ENCODE measurements at places on chromosomes 13 and 19. TPM values are rescaled to one million over a fixed set of nuclear protein-coding genes. Genes with fewer than 3 reads are reported as not detected.

GRCh38 chr13:110017379-110017778 lies 231.0 kb upstream of the IRS2 start:
- no peak for DNase-seq

- no peak for DNase-seq
These were observed 477.3 kb downstream of the TSHZ3 start for GRCh38 chr19:30871979-30872378.

GRCh38 chr13:110509971-110510786 lies 51.3 kb downstream of the RAB20 start:
- DNase-seq: no peak

- no peak for DNase-seq
These were observed 92.2 kb downstream of the DCLK1 start for GRCh38 chr13:36038785-36039555.

GRCh38 chr19:32061315-32061714 lies 284.1 kb upstream of the ZNF507 start:
- no peak for DNase-seq

Gene PEG3
- 10.7 TPM for total RNA-seq

DNA sequence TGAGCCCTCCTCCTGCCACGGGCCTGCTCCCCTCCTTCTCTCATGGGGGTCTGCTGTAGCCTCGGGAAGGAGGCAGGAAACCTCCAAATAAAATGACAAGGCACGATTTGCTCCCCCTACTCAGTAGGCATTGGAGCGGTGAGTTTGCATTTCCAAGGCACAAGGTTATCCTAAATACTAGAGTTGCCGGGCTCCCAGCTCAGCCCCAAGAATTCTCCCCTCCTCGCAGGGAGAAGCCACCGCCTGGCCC lies 1.5 kb downstream of the CEBPA start:
- DNase-seq: no peak

GRCh38 chr19:31126236-31126635 lies 223.0 kb downstream of the TSHZ3 start:
- no peak for DNase-seq

- no peak for DNase-seq
These were observed 43.6 kb upstream of the CCNE1 start for GRCh38 chr19:29768166-29768565.

Gene ZNF253
- total RNA-seq: 8.2 TPM

Gene SELENOV
- total RNA-seq: not detected

- no peak for DNase-seq
These were observed 7.9 kb upstream of the DENND1C start for GRCh38 chr19:6489278-6490061.

DNA sequence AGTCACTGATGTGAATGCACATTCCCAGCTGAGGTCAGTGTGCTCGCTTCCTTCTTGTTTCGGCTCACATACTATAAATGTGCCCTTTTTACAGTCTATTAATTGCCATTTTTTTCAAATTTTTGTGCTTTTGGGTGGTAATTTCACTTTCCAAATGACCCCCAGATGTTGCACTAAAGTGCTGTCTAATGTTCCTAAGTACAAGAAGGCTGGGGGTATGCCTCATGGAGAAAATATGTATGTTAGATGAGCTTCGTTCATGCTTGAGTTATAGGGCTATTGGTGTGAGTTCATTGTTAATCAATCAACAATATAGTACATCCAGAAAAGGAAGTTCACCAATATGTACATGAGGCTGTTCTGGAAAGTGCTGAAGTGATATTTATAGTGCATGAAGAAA lies 84.7 kb downstream of the KL start:
- no peak for DNase-seq

Gene LGALS7B
- not detected for total RNA-seq

Gene ZNF575
- total RNA-seq: 1.1 TPM

Gene NFIX
- 117 TPM for total RNA-seq

Gene TNFSF9
- total RNA-seq: 0.71 TPM

- DNase-seq: peak; percentile 84
These were observed 121.8 kb downstream of the KCTD12 start for GRCh38 chr13:76764429-76764828.

Gene ZNF491
- total RNA-seq: 2.2 TPM

- peak; percentile 91 for DNase-seq
These were observed 12.1 kb upstream of the PSMD8 start for GRCh38 chr19:38362076-38362945.

Gene NLRP5
- total RNA-seq: not detected

GRCh38 chr19:55453511-55454260 lies 7.8 kb downstream of the ISOC2 start:
- no peak for DNase-seq

Gene ARRDC2
- total RNA-seq: 14.8 TPM

DNA sequence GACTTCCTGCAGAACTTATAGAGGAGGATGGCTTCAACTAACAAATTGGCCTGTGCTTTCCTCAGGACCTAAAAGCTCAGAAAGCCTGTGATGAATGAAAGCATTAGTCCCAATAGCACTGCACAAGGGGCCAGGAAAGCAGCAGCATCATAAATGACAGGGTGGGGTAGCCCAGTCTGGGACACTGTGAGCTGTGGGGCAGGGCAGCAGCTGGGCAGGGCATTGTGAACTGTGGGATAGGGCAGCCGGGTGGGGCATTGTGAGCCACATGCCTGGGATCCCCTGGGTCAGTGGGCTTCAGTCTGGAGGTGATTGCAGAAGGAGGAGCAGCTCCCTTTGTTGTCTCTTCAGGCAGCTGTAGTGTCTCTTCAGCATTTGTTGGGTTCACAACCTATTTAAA lies 1276.8 kb downstream of the UQCRFS1 start:
- DNase-seq: no peak

- peak; percentile 86 for DNase-seq
These were observed at the start of gene ZNF358 for GRCh38 chr19:7515645-7516151. Gene ZNF358 (plus strand): TSS chr19:7516103. CDS start chr19:7519243, 3,140 bp downstream.

DNA sequence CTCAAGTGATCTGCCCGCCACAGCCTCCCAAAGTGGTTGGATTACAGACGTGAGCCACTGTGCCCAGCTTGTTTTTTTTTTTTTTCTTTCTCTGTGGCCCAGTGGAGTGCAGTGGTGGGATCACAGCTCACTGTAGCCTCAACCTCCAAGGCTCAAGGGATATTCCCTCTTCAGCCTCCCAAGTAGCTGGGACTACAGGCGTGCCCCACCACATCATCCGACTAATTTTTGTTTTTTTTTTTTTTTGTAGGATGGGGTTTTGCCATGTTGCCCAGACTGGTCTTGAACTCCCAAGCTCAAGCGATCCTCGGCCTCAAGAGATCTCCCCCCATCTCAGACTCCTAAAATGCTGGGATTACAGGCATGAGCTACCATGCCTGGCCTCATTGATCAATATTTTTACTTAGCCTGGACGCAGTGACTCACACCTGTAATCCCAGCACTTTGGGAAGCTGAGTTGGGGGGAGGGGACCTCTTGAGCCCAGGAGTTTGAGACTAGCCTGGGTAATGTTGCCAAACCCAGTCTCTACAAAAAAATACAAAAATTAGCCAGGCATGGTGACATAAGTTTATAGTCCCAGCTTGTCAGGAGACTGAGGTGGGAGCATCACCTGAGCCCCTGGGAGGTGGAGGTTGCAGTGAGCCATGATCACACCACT lies 1.7 kb downstream of the SAE1 start:
- DNase-seq: no peak

DNA sequence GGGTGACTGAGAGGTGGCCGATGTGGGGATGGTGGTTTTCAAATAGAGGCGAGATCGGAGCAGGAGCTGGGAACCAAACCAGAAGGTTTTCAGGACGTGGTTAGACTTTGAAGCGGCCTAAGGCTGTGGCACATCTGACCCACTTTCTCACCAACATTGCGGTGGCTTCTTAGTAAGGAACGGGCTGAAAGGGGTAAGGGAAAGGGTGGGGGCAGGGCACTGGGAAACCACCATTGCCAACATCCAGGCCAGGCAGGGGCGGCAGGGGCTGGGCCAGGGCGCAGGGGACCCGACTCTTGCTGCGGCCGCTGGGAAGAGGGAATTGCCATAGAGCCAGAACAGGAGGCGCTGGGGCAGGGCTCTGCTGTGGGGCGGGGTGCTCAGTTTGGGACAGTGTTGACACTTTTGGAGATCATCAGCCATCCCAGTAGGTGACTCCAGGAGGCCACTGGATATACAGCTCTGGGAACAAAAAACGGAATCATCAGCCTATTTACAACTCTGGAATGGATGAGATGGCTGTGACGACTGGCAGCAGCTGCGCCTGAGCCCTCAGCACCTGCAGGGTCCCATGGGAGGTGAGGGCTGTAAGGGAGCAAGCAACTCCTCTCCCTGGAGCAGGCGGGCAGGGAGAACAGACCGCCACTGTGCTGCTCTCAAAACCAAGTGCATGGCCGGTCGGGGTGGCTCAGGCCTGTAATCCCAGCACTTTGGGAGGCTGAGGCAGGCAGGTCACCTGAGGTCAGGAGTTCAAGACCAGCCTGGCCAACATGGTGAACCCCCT lies 52.2 kb downstream of the IRS2 start:
- DNase-seq: no peak

DNA sequence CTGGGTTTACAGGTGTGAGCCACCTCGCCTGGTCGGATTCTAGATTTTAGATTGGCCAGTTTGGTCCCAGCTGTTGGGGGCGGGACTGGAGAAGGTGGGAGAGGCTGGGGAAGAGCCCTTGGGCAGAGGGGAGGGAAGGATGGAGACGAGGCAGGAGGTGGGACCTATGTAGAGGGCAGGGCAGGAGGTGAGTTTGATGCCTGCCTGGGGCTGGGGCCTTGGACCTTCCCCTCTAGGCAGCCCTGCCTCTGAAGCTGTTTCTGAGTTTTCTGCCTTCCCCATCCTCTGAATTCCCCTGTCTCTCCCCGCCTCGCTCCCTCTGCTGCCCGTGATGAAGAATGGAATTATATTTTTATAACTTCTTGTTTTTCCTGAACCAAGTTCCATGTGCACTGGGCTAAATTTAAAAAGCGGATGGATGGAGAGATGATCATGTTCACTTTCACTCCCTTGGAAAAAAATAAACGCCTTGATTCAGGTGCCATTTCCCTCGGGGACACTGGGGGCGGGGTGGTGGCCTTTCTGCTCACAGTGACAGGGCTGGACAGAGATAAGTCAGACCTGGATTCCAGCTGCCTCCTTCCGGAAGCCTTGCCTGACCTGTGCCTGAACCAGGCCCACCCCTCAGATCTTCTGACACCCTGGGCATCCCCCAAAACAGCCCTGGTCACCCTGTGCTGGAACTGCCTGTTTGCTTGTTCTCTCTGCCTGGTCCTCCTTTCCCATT lies 16.5 kb upstream of the TNFAIP8L1 start:
- DNase-seq: peak; percentile 12

Gene POGLUT2
- 4.3 TPM for total RNA-seq

GRCh38 chr19:12641456-12641855 lies 25.1 kb downstream of the MAN2B1 start:
- no peak for DNase-seq

Gene OVOL3
- total RNA-seq: not detected

DNA sequence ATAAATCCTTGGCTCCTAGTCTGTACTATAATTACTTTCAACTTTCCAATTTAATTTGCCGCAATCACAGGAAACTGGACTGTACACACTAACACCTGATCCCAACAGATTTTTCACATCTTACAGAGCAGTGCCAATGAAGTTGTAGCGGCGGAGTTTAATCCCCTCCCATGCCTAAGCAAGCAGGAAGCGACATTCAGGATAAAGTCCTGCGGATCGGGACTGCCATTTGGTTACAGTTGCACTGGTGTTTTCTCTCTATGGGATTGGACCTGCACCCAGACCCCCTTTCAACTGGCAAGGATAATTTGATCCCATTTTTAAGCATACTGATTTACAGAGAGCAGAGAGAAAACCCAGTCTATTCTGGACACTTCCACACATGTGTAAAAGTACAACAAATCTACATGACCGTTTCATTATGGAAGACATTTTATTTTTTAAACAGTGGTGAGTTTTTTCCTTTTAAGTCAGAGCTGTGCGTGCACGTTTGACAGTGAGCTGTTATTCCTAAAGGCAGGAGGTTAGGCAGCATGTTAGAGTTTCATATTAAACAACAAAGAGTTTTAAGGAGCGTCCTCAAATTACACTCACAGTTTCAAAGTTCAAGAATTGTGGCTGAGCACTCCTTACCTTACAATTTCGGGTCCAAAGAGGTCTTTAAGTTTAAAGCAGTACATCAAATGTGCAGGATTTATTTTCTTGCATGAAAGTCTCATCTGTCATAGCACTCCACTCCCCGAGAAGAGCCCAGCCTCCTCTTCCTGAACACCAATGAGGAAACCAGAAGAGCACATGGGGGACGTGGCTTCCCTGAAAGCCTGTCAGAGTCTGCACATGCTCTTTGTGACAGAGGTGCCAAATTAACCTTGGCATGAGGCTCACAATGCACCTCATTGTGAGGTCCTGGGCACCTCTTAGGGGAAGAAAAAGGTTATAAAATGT lies 141.6 kb upstream of the RFC3 start:
- DNase-seq: peak; percentile 68

- no peak for DNase-seq
These were observed 224.2 kb upstream of the MAB21L1 start for GRCh38 chr13:35700671-35701070.

GRCh38 chr13:113034451-113035212 lies 65.6 kb downstream of the MCF2L start:
- peak; percentile 58 for DNase-seq

Gene SCAF1
- total RNA-seq: 46.9 TPM

GRCh38 chr13:52195401-52195837 lies 36.0 kb upstream of the NEK3 start:
- DNase-seq: peak; percentile 91

DNA sequence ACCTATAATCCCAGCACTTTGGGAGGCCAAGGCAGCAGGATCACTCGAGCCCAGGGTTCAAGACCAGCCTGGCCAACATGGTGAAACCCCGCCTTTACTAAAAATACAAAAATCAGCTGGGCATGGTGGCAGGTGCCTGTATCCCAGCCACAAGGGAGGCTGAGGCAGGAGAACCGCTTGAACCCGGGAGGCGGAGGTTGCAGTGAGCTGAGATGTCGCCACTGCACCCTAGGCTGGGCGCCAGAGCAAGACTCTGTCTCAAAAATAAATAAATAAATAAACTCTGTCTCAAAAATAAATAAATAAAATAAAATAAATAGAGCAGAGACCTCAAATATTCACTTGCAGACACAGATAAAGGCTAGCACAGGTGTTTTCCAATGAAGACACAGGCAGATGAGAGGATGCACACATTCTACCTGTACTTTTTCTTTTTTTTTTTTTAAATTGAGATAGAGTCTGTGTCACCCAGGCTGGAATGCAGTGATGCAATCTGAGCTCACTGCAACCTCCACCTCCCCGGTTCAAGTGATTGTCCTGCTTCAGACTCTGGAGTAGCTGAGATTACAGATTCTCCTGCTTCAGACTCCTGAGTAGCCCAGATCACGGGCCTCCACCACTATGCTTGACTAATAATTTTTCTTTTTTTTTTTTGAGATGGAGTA lies 2.7 kb upstream of the RPS16 start:
- DNase-seq: no peak
